ENCODE measurements at places on chromosomes 2 and 18.

DNA sequence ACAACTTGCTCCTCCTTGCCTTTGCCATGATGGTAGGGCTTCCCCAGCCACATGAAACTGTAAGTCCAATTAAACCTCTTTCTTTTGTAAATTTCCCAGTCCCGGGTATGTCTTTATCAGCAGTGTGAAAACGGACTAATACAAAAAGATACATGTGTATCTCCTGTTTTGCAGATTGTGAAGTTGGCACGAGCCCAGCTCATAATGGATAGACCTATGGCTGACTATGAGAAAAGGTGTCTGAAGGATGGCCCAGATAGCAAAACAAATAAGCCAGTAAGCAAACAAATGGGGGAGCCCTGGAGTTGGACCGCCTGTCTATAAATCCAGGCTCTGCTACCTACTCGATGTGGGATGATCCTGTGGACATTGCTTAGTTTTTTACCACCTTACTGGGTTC is 15.5 kb upstream of the PRKCE start:
- no peak for DNase-seq

DNA sequence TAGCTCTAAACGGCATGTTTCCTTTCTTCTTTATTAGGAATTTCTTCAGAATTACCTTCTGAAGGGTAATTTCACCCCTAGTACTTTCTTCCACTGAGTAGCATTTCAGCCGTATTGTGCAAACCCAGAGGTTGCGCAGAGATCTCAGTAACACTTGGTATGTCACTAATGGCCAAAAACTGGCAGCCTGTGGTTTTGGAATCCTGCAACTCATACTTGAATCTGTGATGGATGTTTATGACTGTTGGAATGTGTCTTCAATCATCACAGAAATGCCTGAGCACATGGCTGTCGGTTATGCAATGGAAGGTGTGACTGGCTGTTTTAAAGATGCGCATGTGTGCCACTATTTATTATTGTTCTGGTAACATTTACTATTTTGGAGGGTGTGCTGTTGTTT is 100.0 kb downstream of the COLEC12 start:
- no peak for DNase-seq

- no peak for DNase-seq
These were observed 5.9 kb upstream of the NARS1 start for GRCh38 chr18:57627488-57627887.

GRCh38 chr18:32454593-32454992 is 16.1 kb downstream of the GAREM1 start:
- DNase-seq: no peak

DNA sequence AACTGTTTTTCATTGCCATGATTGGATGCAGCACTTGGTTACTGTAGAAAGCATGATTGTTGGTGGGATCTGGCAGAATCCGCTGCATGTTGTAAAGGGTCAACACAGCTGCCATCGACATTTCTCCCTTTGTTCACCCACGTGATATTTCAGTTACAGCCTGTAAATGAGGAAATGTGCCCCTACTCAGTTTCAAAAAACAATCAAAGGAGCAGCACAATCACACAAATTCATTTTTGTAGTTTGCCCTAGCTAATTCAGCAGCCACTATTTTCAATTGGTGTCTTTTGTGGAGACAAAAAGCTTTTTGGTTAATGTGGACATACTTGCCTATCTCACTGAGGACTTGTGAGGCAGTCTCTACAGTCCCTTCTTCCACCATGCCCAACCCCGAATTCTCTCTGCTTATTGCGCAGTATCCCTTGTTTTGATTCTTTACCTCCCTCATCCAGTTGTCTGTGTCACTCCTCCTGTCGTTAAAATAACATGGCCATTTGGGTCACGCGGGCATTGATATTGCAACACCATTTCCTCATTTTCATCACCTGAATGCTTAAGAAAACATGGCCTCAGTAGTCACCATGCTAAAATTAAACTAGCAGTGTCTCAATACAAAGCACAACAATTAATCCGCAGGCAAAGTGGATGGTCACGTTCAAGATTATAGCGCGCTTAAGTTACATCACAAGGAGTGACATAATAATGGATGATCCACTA is 6.4 kb upstream of the PROC start:
- DNase-seq: no peak

DNA sequence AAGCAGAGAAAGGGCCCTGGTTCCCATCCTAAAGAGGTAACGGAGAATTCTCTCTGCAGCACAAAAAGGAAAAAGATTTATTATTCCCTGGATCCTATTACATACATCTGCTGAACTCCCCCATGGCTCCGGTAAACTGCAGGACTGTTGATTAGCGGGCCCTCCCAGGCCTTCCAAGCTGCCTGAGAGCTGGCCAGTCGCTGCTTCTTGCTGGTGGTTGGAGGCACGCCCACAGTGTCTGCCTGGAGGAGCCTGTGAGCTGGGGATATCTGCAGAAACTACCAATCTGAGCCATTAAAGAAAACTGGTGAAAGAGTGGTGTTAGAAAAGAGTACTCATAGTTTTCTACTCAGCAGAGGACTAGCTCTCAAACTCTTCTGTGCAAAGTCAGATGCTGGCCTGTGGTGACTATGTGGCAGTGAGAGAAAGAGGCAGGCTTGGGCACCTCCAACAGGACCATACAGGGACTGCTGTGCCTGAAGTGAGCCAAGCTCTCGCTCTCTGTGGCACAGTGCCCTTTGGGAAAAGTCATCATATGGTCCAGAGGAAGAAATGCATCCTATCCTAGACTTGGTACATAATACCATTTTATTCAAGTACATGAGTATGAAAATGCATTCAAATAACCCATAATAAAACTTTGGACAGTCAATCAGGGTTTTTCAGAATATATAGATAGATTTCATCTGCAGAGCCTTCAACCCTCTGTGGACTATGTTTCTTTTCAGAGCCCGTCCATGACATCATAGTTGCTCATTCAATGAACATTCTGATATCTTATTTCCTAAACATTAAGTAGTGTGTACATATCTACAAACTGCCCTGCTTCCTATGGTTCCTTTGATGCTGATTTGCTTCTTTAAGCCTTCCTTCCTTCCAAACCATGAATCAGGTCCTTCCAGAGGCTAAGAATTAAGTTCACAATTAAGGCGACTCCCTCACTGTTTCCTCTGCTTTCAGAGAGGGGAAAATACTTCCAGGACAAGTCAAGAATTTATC is 242.0 kb upstream of the LYPD1 start:
- DNase-seq: no peak

DNA sequence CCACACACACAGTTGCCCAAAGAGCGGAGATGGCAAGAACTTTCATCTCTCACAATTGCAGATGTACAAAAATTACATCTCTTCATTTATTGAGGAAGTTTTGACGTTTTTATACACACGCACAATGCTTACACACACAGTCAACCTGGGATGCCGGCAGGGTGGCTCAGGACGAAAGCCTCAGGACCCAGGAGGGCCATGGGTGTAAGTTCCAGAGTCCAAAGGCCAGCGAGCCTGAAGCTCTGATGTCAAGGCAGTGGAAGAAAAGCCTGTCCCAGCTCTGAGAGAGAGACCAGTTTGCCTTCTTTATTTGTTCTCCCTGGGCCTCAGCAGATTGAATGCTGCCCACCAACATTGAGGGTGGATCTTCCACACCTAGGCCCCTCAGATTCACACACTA is 10.1 kb downstream of the AMER3 start:
- DNase-seq: no peak

GRCh38 chr2:217802266-217802665 is 200.5 kb downstream of the TNS1 start:
- DNase-seq: no peak

DNA sequence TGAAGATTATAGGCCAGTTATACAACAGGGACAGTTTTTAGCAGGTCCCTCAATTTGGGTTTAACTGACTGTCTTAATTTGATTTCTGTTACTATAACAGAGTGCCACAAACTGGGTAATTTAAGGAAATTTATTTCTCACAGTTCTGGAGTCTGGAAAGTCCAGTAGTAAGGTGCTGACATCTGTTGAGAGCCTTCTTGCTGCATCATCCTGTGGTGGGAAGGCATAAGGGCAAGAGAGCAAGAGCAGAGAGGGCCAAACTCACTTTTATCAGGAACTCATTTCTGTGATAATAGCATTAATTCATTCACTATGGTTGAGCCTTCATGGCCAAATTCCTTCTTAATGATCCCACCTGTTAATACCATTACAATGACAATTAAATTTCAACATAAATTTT is 36.5 kb downstream of the DIS3L2 start:
- no peak for DNase-seq

GRCh38 chr2:217958884-217959225 is 43.9 kb downstream of the TNS1 start:
- no peak for DNase-seq

GRCh38 chr2:171762879-171763573 is 75.8 kb downstream of the DYNC1I2 start:
- DNase-seq: no peak

DNA sequence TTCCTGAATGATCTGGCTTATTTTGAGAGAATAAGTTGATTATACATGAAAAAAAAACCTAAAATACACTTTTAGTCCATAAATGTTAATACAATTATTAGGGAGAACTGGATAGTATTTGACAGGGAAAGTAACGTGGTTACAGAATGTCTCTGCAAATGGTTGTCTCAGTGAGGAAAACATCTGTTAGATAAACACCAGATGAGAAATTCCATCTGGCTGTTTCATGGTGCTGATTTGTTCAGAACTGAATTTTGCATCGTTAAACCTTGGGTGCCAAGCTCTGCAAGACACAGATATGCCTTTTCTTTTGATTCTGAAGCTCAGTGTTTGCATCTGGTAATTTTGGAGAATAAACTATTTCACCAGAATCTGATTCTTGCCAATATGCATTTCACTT is 90.4 kb downstream of the SCN3A start:
- no peak for DNase-seq

GRCh38 chr18:58362829-58363271 is 266.0 kb downstream of the ALPK2 start:
- no peak for DNase-seq

GRCh38 chr2:37378411-37378810 is 34.0 kb downstream of the QPCT start:
- DNase-seq: no peak

DNA sequence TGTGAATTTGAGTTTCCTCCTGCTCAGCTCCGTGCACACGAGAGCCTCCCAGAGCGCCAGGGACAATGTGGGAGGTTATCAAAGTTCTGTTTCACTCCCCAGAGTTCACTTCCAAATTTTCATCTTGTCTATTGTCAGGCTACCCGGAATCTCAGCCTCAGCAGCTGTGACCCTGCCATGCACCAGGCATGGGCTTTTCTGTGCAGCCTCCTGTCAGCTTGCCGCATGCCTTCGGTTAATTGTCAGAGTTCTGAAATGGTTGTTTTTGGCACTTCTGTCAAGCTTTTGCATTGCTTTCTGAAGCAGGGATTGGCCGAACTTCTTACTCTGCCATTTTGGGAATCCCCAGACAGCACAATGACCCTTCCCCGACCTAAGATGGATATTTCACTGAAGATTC is 60.4 kb downstream of the SH3YL1 start:
- no peak for DNase-seq

- DNase-seq: no peak
These were observed 356.0 kb upstream of the TNP1 start for GRCh38 chr2:217215877-217216276.

DNA sequence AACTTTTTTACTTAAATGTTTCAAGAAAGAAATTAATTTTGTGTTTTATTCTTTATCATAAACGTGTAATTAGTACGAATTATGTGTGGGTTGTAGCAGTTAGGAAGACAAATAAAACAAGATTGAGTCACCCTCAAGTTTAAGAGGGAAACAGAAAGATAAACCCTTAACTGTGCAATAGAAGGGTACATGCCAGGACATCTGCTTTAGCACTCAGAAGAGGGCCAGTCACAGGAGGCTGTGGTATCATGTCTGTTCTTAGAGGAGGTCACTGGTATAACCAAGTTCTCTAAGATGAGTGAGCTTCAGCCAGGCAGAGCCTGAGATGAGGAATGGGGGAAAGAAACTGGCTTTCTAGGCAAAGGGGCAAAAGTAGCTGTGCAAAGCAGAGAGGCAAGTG is 42.4 kb upstream of the GRHL1 start:
- no peak for DNase-seq

GRCh38 chr2:190882856-190883582 is 2.4 kb downstream of the GLS start:
- no peak for DNase-seq

- DNase-seq: no peak
These were observed 244.3 kb downstream of the BABAM2 start for GRCh38 chr2:28134857-28135256.

- DNase-seq: no peak
These were observed 33.3 kb downstream of the BMP10 start for GRCh38 chr2:68837861-68838341.

- DNase-seq: no peak
These were observed 44.7 kb upstream of the SH3RF3 start for GRCh38 chr2:109084341-109084740.

GRCh38 chr2:88481691-88482336 is 29.3 kb upstream of the FOXI3 start:
- DNase-seq: no peak

- DNase-seq: no peak
These were observed 787 bp upstream of the ADGRF3 start for GRCh38 chr2:26347286-26347865.
